ENCODE measurements at places on chromosomes 13 and 19.

DNA sequence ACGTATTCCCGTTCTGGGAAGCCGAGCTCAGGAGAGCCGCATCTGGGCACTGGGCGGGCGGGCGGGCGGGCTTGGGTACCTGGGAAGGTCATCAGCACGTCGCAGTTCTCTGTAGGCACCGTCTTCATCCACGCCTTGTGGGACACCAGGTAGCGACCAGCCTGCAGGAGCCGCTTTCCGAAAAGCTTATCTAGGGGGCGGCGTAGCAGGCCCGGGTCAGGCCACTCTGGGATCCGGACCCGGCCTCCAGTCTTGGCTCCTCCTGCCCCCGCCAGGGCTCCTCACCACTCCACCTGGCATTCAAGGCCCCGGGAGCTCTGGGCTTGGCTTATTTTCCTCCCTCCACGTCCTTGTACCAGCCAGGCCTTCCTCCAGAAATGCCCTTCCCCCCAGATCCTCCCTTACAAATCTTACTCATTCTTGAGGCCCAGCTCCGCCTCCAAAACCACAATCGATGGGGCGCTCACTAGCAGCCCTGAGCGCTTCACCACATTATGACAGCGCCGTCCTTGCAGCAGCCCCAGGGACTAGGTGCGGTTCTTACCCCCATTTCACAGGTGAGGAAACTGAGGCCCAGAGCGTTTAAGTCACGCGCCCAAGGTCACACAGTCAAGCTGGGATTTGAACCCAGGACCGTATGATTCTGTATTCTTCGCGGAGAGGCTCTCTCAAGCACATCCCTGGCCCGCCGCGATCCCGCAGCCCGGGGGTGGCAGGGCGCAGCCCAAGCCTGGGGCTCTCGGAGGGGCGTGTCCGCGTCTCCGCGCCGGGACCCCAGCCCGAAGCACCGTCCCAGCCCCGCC, 843 bp downstream of the ANO8 start:
- DNase-seq, result peak; percentile 76

- DNase-seq, result no peak
Measured at GRCh38 chr19:1051791-1052190, 11.9 kb downstream of the ABCA7 start.

GRCh38 chr19:37304884-37305255, 66.0 kb upstream of the ZNF527 start:
- peak; percentile 43 for DNase-seq

DNA sequence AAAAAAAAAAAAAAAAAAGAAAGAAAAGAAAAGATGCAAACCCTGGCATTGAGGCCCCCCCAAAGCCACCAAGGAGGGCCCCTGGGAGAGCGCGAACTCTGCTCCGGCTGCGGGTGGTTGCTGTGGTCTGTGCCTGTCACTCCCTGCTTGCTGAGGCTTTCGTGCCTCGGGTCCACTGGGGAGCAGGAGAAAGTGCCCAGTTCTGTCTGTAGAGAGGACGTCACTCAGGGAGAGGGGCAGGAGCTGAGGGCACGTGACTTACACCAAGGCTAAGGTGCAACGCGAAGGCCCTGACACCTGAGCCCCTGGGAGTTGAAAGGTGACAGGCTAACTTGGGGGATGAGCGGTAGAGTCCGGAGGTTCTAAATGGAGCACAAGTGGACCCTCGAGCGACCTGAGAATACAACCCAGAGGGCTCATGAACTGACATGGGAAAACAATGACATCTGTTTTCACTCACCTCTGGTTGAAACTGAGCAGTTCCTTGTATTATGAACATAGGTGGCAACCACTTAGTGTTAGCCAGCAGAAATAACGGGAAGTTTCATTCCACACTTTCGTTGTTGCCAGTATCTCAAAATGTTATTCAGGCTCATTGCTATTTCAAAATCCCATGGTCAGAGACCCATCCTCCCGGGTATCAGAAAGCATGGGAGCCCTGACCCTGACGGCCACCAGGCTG, 69.2 kb upstream of the TM9SF2 start:
- DNase-seq, result no peak

DNA sequence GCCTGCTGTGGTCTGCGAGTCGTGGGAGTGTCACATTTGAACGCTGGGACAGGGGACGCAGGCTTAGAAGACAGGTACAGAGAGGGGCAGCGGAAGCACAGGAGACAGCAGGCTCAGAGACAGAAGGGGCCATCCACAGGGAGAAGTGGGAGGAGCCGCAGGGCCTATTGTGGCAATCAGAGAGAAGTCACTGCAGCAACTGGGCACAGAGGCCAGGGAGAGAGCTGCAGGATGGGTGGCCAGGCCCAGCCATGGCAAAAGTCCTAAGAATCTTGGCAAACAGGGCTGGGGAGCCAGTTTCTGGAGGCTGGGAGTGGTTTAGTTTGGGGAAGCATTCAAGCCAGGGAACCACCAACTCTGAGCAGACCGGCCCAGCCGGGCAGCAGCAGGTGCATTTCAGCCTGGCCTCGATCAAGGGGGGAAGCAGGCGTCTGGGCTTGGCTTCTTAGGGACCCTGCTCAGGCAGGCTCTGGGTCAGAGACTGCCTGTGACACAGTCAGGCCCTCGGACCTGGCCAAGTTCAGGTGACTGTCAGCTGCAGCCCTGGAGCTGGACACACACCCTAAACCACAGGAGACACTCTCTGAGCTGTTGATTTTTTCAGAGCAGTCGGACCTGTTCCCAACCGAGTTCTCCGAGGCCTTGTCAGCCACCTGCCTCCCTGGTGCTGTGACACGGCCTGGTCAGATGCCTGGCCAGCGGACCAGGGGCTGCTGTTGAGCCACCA, 11.8 kb downstream of the SH3GL1 start:
- no peak for DNase-seq

- DNase-seq, result no peak
Measured at GRCh38 chr19:30621326-30621920, 249.2 kb downstream of the ZNF536 start.

All from suprapubic skin (tissue), 4 donors.